Stimulated activated CD8-positive, alpha-beta memory T cell treated with anti-CD3 and anti-CD28 coated beads, Interleukin-2, amount 100 ng/mL, for 1 hour (primary cell): ENCODE measurements at places on chromosomes 7 and 10.

DNA sequence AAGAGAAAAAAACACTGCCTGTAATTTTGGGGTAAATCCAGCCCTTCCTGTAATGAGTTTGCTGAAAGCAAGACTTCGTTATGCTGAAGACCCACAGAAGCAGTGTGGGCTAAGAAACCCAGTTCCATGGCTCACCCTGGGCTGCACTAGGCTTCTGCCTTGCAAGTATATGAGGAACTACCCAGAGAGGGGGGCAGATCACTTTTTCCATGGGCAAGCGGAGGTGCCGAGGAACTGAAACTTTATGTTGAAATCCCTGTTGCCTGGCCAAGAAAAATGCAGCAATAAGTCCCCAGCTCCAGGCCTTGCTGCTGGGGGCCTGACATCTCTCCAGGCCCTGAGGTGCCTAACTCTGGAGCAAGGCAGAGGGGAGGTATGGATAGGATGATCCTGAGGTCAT, 8.5 kb downstream of the RASSF4 start:
- DNase-seq: no peak

GRCh38 chr10:74328388-74328787, 177.4 kb downstream of the ADK start:
- DNase-seq: no peak

GRCh38 chr10:46247181-46247475, 39.7 kb upstream of the ANTXRL start:
- no peak for DNase-seq

- no peak for DNase-seq
Measured at GRCh38 chr7:109582211-109582610, 1012.5 kb downstream of the DNAJB9 start.

DNA sequence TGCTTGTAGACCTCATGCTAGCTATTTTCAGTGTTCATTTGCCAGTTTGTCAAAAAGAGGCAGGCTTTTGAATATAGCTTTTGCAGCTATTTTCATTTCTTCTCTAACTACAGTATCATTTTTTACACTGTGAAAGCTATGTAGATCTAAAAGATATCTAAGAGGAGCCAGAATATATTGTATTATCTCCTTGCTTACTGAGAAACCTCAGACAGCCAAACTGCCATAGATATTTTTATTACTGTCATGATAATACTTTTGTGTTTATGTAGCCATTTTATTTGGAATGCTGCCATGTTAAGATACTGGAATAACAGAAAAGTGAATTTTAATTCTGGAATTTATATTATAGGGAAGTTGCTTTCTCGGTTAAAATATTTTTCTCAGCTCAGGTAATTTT, 37.2 kb downstream of the ANKIB1 start:
- no peak for DNase-seq

DNA sequence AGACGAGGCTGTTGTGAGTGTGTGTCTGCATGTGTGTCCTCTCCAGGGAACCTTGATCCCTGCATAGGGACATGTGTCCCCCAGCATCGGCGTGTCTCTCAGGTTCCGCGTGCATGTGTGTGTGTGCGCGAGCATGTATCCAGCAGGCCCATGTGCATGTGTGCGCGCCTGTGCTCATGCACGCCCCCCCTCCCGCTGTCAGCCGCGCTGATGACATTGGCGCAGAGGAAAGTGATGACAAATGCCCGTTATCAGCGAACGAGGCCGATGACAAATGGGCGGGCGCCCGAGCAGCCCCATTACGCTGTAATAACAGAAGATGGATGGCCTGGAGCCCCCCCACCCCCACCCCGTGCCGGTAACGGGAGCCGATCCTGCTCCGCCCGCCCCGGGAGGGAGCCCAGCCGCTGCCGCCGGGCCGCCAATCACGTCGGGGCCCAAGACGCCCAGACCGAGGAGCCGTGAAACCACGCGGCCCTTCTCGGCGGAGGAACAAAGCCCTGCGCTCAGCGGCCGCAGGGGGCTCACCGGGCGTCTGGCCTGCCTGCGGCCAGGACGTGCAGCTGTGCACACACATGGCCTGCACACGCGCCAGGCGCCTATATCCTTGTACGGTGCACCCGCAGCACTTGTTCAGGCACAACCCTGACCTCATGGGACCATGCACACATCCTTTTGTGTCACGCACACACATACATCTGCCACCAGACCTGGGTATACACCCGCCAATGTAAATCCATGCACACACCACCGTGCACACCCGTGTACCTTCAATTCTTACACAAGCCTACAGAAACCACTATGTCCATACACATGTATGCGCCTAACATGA, 21.5 kb downstream of the POLL start:
- DNase-seq: no peak

- DNase-seq: no peak
Measured at GRCh38 chr7:121369462-121369861, 26.6 kb downstream of the FAM3C start.

GRCh38 chr10:20593649-20594048, 303.5 kb downstream of the NEBL start:
- DNase-seq: no peak

- DNase-seq: no peak
Measured at GRCh38 chr7:16357921-16358320, 63.4 kb downstream of the CRPPA start.

DNA sequence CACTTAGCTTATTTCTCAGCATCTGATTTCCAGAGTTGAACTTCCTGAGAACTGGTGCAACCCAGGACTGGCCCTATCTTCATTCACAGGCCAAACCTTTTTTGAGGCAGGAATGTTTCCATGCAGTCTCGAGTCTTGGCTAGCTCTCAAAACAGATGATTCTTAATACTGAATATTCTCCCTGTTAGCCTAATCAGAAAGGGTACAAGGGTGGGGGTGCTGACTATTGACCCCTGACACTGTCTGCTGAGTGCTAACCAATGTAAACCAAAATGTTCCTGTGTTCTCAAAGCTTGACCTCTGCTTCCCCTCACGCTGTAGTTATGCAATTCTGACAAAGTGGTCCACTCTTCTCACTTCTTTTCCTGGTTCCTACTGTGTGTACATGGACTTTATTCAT, 25.3 kb downstream of the VWDE start:
- DNase-seq: no peak

DNA sequence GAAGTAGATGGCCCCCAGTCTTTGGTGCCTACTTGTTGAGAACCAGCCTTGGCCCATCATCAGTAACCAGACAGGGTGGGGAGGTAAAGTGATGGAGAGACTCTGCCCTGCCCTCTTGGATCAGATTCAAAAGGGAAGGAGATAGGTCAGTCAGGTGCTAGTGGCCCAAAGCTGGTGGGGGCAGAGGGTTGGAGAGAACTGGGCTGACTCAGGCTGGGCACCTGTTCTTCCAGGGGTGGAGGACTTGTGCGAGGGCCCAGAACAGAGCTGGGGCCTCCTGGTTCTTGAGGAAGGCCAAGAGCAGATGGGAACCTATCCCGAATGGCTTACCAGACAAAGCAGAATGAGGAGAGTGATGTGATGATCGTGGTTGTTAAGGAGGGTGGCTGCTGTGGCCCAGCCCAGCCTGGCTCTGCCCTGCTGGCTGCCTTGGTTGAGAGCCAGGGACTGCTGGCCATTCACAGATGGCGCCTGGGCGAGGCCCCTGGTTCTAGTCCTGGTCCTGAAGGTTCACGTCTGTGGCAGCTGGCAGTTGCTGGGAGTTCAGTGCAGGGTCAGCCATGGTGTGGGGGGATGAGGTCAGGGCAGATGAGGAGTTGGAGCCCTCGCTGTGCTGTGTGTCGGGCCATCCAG, 36.6 kb downstream of the PALD1 start:
- DNase-seq: no peak

DNA sequence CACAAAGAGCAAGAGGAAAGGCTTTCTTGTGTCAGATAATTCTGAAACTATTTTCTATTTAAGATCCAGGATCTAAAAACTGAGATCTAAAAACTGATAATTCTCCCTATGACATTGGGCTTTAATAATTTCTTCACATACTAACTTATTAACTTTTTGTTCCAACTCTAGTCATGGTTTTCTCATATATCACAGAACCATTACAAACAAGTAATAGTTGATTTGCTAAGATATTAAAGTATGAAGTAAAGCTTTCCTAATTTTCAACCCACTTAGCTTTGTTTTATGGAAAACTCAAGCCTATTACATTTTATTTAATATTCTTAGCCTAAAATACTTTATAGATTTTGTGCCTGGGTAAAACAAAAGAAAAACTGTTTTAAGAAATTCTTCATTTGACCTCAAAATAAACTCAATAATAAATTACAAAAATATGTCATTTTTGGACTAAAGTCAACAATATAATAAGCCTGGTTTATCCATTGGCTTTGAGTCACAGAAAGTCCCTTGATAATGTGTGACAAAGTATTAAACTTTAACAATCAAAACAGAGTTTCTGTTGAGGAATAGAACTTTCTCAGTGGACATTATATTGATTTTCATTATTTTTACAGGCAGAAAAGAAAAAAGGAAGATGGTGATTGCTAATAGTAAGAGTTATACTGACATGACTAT, 1142.9 kb upstream of the SORCS1 start:
- no peak for DNase-seq

GRCh38 chr10:121936295-121936694, 8.5 kb upstream of the ATE1 start:
- no peak for DNase-seq

DNA sequence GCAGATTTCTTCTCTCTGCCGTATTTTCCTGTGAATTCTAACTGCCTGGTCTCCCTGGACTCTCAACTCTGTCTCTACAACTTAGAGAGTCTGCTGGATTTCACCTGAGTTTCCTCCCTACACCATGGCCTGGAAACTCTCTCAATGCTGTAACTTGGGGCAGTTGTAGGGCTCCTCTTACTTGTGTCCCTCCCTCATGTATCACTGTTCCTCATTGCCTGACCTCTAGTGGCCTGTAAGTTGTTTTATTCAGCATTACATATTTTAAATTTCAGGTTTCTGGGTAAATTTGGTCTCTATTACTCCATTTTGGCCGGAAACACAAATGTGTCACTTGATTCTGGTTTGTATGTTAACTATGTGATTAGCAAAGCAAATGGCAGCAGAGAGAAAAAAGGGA, 70.9 kb downstream of the DYNC1I1 start:
- no peak for DNase-seq

DNA sequence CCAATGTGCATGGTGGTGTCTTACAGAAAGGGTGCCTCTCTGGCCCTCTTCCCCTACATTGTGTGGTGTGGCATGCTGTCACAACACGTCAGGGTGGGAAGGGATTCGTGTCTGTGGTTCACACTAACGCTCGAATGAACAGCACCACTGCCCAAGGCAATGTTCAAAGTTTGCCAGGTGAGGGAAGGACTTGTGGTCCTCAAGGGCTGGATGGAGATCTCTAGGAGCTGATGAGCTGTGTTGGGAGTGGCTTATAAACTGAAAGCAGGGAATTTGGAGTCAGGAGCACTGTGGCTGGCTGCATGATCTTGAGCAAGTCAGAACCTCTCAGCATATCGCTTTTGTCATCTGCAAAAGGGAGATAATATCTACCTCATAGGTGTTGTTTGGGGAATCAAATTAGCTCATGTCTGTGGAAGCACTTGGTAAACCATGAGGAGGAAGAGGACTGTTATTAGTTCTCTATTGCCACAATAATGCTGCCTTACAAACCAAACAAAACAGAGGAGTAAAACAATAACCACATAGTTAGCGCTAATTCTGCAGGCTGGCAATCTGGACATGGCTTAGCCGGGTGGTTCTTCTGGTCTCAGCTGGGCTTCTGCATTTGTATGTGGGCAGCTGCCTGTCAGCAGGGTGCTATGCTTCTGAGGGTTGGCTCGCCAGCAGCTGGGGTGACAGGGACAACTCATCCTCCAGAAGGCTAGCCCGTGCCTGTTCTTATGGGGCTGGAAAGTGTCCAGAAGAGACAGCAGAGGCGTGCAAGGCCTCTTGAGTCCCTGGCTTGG, 22.9 kb upstream of the C10orf105 start:
- DNase-seq: no peak

- DNase-seq: no peak
Measured at GRCh38 chr7:1252540-1253090, 19.9 kb downstream of the UNCX start.

DNA sequence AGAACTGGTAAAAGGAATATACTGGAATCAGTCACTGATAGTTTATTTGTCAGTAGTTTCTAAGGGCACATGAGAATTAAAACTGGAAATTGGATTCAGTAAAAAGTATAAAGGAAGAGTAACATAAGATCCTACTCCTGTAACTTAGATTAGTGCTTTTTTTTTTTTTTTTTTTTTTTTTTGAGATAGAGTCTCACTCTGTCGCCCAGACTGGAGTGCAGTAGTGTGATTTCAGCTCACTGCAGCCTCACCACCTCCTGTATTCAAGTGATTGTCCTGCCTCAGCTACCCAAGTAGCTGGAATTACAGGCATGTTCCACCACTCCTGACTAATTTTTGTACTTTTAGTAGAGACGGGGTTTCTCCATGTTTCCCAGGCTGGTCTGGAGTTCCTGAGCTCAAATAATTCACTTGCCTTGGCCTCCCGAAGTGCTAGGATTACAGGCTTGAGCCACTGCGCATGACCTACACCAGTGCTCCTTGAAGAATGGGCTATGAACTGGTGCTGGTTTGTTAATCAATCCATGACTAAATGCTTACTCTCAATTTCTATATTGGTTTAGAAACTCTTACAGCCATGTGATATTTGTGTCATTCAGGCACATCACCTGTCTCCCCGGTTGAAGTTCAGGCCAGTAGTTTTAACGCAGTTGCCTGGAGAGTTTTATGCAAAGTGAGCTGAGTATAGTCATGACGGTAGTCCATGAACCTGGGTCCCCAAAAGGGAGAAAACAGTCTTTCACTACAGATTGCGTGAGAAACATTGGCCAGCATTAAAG, 65.0 kb downstream of the ZEB1 start:
- DNase-seq: no peak

DNA sequence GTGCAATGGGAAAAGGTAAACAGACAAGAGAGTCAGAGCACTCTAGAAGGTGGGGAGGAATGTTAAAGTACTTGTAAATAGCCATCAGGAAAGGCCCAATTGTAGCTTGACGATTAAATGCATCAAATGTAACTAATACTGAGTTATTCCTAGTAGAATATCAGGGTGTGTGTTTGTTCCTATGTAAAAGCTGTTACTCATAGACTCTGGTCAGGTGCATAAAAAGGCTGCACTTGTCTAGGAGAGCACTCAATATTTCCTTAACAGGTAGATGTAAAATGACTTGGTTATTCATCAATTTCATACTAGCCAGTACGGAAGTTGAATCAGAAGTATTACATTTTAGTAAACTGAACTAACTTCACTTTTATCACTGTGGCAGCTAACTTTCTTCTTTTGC, 179.7 kb upstream of the AGR3 start:
- no peak for DNase-seq

DNA sequence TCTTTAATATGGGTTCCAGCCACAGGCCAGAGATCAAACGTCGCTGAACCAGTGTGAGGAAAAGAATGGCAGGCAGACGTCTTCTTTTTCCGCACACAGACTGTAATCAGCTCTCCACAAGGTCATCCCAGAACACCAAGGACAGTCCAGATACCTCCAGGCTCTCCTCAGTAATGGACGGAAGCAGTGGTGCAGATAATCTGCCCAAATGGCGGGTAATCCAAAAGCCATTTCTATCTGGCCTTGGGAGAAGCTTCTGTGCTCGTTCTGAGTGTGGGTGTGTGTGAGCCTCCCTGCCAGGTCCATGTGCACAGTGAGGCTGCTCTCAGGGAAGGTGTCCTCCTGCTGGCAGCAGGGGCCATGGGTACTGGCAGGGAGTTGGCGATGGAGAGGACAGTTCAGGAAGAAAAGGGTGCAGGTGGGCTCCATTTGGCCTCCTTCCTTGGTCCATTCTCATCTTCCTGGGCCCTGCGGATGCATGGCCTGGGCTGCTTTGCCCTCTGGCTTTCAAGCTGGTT, 15.6 kb upstream of the TEX36 start:
- no peak for DNase-seq
